Natural killer cell (primary cell): ENCODE measurements at places on chromosomes 6 and 20.
A peak's percentile ranks its signal among the peaks of the same experiment; 100 is the strongest.

GRCh38 chr6:56682635-56683034 is 39.9 kb upstream of the DST start:
- H3K27me3 ChIP-seq: no peaks in the 10 kb centered on the region
- DNase-seq: no peak
- no peaks in the 10 kb centered on the region for H3K4me1 ChIP-seq
- H3K27ac ChIP-seq: no peak overlapping the region

- no peaks in the 10 kb centered on the region for H3K36me3 ChIP-seq
- DNase-seq: no peak
- peaks cover 2% of the 10 kb centered on the region for H3K27me3 ChIP-seq
Measured at GRCh38 chr20:50363479-50363878, 146.7 kb upstream of the PTPN1 start.

- no peaks in the 10 kb centered on the region for H3K4me1 ChIP-seq
- no peak overlapping the region for H3K27ac ChIP-seq
- no peaks in the 10 kb centered on the region for H3K36me3 ChIP-seq
- H3K4me3 ChIP-seq: no peak overlapping the region
- H3K27me3 ChIP-seq: no peaks in the 10 kb centered on the region
Measured at GRCh38 chr6:71395731-71396409, 107.3 kb downstream of the OGFRL1 start.

DNA sequence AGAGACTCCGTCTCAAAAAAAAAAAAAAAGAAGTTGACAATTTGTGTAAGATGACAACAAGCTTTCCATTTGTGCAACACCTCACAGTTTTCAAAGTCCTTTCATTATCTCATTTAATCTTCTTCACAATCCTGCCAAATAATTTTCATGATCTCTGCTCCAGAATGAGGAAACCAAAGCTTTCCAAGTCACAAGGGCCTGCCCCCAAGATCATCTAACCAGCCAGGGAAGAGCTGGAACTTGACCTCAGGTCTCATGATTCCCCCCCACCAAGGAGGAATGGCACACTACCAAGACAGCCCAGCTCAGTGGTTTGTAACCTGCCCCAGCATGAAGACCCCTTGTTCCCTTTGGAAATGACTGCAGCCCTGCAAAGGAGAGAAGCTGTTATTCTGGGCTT is 74.0 kb upstream of the PIM1 start:
- peaks cover 2% of the 10 kb centered on the region for H3K4me1 ChIP-seq
- H3K36me3 ChIP-seq: no peaks in the 10 kb centered on the region
- H3K27ac ChIP-seq: no peak overlapping the region
- no peak for DNase-seq

- no peaks in the 10 kb centered on the region for H3K36me3 ChIP-seq
- no peak overlapping the region for H3K27ac ChIP-seq
- no peak overlapping the region for H3K4me3 ChIP-seq
- DNase-seq: no peak
- no peaks in the 10 kb centered on the region for H3K27me3 ChIP-seq
Measured at GRCh38 chr6:134347885-134348805, 30.2 kb upstream of the SGK1 start.

GRCh38 chr20:48359692-48360341 is 468.0 kb downstream of the PREX1 start:
- H3K4me1 ChIP-seq: peaks cover 4% of the 10 kb centered on the region
- peak overlapping the region; percentile 16 for H3K4me3 ChIP-seq
- DNase-seq: no peak
- no peaks in the 10 kb centered on the region for H3K36me3 ChIP-seq

GRCh38 chr6:156948277-156948676 is 171.1 kb downstream of the ARID1B start:
- H3K4me1 ChIP-seq: peaks cover 7% of the 10 kb centered on the region
- H3K4me3 ChIP-seq: no peak overlapping the region
- no peaks in the 10 kb centered on the region for H3K27me3 ChIP-seq
- no peaks in the 10 kb centered on the region for H3K36me3 ChIP-seq

DNA sequence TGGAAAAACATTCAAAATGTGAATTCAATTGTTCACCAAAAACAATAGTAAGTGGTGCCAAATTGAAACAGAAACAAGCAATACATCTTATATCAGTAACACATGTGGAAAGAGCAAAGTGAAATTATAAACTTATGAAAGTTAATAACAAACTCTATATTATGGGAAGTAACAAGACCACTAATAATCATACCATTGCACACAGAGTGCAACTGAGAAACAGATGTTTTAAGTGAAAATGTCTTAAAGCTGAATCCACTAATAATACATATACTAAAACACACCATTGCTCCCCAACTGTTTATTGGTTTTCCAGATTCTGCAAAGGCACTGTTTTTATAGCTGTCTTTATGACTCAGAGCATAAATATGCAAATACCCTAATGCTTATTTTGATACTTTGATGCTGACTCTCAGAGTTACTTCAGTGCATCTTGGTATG is 292.3 kb downstream of the RFPL4B start:
- no peak overlapping the region for H3K4me3 ChIP-seq
- H3K4me1 ChIP-seq: no peaks in the 10 kb centered on the region
- no peak for DNase-seq
- H3K27ac ChIP-seq: no peak overlapping the region
- H3K27me3 ChIP-seq: no peaks in the 10 kb centered on the region
- H3K36me3 ChIP-seq: no peaks in the 10 kb centered on the region

DNA sequence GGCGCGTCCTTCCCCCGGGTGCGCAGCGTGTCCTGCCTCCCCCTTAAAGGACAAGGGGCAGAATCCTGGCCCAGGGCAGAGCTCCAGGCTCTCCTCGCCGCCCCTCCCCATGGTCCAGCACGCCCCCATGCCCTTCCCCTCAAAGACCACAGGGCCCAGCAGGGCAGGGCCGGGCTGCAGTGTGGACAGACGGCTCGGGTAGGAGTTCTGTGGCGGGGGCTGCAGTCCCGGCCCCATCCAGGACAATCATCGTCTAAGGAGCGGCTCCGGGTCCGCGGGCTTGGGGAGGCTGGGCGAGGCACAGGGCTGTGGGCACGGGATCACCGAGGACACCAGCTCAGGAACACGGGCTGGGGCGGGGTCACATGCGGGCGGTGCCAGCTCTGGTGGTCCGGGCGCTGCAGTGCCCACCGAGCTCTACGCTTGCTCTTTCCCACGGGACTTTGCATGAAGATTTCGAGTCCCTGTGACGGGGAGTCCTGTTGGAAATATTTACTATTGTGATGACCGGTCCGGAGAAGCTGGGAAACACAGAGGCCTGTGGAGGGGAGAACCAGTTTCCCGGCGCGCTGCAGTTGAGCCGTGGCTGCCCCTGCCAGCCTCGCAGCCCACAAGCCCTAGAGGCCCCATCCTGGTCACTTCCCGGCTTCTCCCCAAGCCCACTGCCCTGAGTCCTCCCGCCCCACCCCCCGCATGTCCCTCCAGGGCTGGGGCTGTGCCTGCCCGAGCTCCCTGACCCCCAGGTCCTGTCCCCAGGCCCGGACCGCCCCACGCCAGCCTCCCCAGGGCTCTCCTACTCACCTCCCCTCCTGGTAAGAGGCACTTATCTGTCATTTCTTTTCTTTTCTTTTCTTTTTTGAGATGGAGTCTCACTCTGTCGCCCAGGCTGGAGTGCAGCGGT is 20.6 kb downstream of the SLC17A9 start:
- H3K4me3 ChIP-seq: no peak overlapping the region
- peaks cover 28% of the 10 kb centered on the region for H3K4me1 ChIP-seq
- H3K36me3 ChIP-seq: no peaks in the 10 kb centered on the region
- peaks cover 46% of the 10 kb centered on the region for H3K27me3 ChIP-seq

DNA sequence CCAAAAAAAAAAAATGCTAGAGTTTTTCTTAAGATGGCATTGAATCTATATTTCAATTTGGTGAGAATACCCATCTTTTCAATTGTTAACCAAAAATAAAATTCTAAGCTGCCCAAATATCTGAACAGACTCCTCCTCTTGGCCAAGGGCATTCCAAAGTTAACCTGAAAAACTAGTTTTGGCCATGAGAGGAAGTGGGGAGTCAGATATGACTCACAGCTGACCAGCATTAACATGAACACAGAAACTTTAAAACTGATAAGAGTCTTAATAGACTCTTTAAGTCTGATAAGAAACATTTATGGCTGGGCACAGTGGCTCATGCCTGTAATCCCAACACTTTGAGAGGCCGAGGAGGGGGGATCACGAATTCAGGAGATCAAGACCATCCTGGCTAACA is 171.3 kb downstream of the FAXC start:
- no peaks in the 10 kb centered on the region for H3K27me3 ChIP-seq
- no peak overlapping the region for H3K27ac ChIP-seq
- H3K4me1 ChIP-seq: no peaks in the 10 kb centered on the region
- no peak for DNase-seq

GRCh38 chr20:19143890-19144289 is 68.6 kb upstream of the SLC24A3 start:
- no peak overlapping the region for H3K27ac ChIP-seq
- no peaks in the 10 kb centered on the region for H3K36me3 ChIP-seq
- H3K4me1 ChIP-seq: no peaks in the 10 kb centered on the region
- no peak for DNase-seq

DNA sequence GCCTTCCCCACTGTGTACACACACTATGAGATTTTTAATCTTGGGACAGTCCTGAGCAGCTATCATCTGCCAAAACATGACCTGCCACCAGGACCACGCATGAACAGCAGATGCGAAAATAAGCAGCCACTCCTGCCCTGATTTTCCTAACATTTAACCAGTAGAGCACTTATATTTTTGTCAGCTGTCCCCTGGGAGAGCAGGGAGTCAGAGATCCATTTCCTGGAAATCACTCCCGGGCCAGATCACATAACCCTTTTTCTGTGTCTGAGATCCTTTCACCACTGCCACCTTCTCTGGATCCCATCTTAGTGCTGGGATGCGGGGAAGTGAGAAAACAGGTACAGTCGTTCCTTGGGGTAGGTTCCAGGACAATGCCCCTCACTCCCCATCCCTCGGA is 5.7 kb downstream of the SDCBP2 start:
- H3K4me1 ChIP-seq: peaks cover 17% of the 10 kb centered on the region
- no peak overlapping the region for H3K4me3 ChIP-seq
- H3K36me3 ChIP-seq: no peaks in the 10 kb centered on the region
- DNase-seq: no peak

- peaks cover 13% of the 10 kb centered on the region for H3K4me1 ChIP-seq
- no peak for DNase-seq
- H3K36me3 ChIP-seq: peaks cover 17% of the 10 kb centered on the region
- H3K27me3 ChIP-seq: no peaks in the 10 kb centered on the region
- H3K4me3 ChIP-seq: no peak overlapping the region
Measured at GRCh38 chr6:15623276-15624116, 39.3 kb downstream of the DTNBP1 start.

DNA sequence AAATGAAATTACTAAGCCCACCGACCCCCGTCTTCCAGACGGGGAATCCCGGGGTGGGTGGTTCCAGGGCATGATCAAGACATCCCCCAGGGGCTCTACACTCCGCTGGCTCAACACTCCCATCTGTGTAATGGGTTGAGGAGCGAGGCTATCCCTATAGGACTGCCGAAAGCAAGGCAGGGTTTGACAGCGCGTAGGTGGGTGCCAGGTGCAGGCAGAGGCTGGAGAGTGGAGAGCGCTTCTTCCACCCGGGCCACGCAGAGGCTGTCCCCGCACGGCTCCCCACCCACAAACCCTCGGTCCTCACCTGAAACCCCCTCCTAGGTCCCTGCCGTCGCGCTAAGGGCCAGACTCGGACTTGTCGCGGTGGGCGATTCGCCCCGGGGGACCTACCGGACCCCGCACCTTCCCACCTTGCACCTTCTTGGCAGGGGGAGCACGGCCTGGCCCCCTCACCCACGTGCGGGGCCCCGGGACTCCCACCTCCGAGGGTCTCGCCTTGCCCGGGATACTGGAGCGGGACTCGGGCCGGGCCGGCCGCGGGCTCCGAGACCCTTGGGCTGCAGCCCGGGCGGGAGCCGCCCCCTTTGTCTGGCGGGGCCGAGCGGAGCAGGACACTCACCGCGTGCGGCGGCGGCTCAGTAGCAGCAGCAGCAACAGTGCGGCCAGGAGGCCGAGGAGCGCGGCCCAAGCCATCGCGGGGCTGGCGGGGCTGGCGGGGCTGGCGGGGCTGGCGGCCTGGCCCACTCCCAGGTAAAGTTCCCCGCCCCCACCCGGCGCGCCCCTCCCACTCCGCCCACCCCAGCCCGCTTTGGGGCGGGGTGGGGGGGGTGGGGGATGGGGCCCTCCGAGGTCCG is at the start of gene PTGIS:
Gene PTGIS (minus strand): TSS at position 717 of the 857 bp plus-strand sequence. CDS start 21 bp downstream, at position 696.
- DNase-seq: no peak
- no peak within 1 kb of the TSS for H3K27ac ChIP-seq
- H3K4me1 ChIP-seq: peaks cover 10% of the 10 kb centered on the region
- no peaks in the 10 kb centered on the region for H3K36me3 ChIP-seq
- no peak within 1 kb of the TSS for H3K4me3 ChIP-seq

- no peak overlapping the region for H3K4me3 ChIP-seq
- DNase-seq: no peak
- H3K27ac ChIP-seq: no peak overlapping the region
- H3K36me3 ChIP-seq: peaks cover 82% of the 10 kb centered on the region
- H3K27me3 ChIP-seq: no peaks in the 10 kb centered on the region
- H3K4me1 ChIP-seq: no peaks in the 10 kb centered on the region
Measured at GRCh38 chr6:118912646-118913045, 18.7 kb downstream of the ASF1A start.

GRCh38 chr6:90811596-90812226 is 224.8 kb upstream of the MAP3K7 start:
- no peaks in the 10 kb centered on the region for H3K36me3 ChIP-seq
- H3K27me3 ChIP-seq: no peaks in the 10 kb centered on the region
- no peak for DNase-seq

DNA sequence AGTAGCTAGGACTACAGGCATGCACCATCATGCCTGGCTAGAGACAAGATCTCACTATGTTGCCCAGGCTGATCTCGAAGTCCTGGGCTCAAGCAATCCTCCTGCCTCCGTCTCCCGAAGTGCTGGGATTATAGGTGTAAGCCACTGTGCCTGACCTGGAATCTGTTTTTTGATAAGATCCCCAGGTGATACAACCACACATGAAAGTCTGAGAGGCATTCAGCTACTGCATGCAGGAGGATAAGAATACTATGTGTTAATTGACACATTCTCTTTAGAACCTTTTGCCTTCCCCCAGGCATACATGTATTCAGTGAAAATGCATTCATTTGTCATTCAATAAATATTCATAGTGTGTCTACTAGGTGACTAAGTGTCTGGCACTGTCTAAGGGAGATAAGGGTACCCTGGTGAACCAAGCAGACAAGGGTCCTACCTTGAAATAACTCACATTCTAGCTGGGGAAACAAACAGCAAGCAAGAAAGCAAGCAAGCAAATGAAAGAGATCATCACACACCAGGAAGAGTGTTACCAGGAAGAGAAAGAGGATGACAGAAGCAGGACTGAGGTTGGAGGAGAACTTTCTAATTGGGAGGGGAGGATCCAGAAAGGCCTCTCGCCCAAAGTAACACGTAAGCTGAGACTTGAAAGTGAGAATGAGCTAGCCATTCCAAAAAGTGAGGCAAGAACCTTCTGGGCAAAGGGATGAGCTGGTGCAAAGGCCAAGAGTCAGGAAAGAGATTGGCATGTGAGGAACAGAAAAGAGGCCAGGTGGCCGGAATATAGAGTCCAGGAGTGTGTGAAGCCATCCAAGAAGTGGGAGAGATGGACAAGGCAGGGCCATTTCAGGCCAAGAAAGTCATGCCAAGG is 6.5 kb downstream of the GFOD1 start:
- no peaks in the 10 kb centered on the region for H3K27me3 ChIP-seq
- H3K4me1 ChIP-seq: peaks cover 56% of the 10 kb centered on the region
- DNase-seq: no peak

GRCh38 chr6:11675601-11676000 is 103.0 kb downstream of the ADTRP start:
- no peak for DNase-seq
- no peaks in the 10 kb centered on the region for H3K4me1 ChIP-seq
- no peaks in the 10 kb centered on the region for H3K36me3 ChIP-seq

GRCh38 chr20:63917811-63918210 is 22.9 kb downstream of the DNAJC5 start:
- H3K27ac ChIP-seq: no peak overlapping the region
- H3K4me3 ChIP-seq: no peak overlapping the region
- H3K4me1 ChIP-seq: peaks cover 4% of the 10 kb centered on the region
- no peaks in the 10 kb centered on the region for H3K27me3 ChIP-seq
- DNase-seq: no peak
- peaks cover 17% of the 10 kb centered on the region for H3K36me3 ChIP-seq
